ENCODE measurements at places on chromosomes 5 and 9.

GRCh38 chr5:140240987-140241706 lies 61.8 kb downstream of the PFDN1 start:
- no peak for DNase-seq

DNA sequence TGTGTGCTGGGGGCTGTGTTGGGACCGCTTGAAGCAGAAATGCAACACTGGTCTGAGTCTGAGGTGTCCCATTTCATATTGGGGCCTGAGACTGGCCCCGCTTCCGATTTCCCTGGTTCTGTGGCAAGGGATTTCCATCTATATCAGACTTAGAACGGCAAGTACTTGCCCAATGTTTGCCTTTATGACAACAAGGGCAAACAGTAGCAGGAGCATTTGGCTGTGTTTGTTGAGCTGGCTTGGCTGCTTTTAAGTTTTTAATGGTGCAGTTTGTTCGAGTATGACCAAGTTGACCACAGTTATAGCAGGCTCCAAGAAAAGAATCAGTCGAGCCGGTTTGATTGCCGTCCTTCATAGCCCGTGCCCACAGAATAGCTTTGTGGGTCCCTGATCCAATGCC lies 17.0 kb downstream of the HSDL2 start:
- DNase-seq, result no peak

GRCh38 chr5:95840956-95841705 lies 18.6 kb upstream of the GLRX start:
- no peak for DNase-seq

GRCh38 chr9:1267581-1267980 lies 217.4 kb downstream of the DMRT2 start:
- DNase-seq, result no peak
